ENCODE measurements at places on chromosomes 1 and 21.

DNA sequence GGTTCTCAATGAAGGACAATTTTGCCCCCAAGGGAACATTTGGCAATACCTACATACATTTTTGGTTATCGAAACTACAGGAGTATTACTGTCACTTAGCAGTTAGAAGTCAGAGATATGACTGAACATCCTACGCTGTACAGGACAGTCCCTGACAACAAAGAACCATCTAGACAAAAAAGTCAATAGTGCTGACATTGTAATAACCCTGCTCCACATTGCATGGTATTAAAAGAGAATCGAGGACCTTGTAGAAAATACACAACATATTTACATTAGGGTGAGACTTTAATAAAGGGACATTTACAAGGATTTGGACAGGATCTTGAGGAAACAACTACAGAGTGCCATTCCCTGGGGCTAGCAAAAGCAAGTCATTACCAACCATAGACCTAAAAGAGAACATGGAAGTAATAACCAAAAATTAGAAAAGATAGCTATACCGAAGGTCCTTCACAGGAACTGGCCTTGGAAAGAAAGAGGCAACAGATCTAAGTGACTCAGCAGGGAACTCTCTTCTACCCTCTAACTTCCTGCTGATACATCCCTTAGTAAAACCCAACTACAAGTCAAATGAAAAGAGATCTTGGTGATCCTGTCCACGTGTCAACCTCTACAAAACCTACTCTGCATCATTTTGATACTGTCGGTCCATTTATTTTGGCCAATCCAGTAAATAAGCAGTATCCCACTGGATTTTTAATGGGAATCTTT is 40.2 kb downstream of the ANGPTL3 start:
- DNase-seq = no peak

GRCh38 chr1:113217447-113218208 is 144.6 kb downstream of the LRIG2 start:
- DNase-seq = no peak

- no peak for DNase-seq
These were observed 85.5 kb downstream of the SYT2 start for GRCh38 chr1:202624781-202625108.

DNA sequence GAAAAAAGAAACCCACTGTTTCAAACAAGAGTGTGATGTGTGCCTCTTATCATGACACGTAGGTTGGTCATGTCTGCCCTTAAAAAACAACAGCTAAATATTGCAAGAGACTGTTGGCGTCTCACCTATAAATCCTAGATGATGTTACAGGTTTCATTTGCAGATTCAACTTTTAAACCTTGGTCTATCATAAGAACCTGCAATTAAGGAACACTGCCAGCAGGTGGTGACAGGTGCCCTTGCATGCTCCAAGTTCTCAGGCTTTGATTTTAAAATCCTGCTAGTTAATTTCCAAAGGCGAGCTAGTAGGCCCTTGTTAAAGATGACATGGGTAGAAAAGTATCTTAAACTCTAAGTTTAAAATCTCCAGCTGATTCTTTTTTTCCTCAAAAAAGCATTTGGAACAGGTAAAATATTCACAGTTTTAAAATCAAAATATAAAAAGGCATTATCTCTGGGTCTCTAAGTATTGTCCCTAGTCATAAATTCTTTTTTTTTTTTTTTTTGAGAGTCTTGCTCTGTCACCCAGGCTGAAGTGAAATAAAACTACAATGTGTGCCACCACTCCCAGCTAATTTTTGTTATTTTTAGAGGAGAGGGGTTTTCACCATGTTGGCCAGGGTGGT is 39.1 kb downstream of the CLSTN1 start:
- DNase-seq = peak; percentile 46

- no peak for DNase-seq
These were observed 3.8 kb upstream of the SLC50A1 start for GRCh38 chr1:155131856-155132255.

DNA sequence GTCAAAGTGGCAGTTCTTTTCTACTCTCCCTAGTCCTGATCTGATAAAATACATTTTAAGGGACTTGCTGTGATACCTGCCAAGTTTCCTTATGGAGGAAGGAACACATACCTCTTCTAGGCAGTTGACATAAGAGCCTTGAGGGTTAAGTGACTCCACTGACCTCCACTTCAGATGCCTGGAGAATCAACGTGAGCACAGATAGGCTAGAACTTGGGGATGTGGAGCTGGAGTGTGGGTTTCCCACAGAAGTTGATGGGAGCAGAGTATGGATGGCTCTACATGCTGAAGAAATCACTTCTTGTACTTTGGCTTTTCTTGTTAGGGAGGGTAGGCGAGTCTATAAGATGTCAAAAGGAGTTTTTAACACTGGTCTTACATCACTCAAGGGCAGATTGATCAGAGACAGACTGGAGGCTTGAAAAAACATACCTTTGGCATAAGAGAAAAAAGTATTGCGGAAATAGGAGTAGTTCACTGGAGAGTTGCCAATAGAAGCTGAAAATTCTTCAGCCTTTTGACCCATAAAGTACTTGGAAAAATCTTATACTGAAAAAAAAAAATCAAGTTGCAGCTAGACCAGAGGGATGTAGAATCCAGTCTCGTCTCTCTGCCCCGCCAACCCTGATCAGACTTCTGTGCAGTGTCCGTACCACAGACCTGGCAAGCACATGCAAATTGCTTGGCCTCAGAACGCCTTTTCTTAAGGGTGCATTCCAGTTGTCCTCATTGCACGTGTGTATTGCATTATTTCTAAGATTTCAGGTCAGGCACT is 5.5 kb downstream of the RHOU start:
- no peak for DNase-seq

DNA sequence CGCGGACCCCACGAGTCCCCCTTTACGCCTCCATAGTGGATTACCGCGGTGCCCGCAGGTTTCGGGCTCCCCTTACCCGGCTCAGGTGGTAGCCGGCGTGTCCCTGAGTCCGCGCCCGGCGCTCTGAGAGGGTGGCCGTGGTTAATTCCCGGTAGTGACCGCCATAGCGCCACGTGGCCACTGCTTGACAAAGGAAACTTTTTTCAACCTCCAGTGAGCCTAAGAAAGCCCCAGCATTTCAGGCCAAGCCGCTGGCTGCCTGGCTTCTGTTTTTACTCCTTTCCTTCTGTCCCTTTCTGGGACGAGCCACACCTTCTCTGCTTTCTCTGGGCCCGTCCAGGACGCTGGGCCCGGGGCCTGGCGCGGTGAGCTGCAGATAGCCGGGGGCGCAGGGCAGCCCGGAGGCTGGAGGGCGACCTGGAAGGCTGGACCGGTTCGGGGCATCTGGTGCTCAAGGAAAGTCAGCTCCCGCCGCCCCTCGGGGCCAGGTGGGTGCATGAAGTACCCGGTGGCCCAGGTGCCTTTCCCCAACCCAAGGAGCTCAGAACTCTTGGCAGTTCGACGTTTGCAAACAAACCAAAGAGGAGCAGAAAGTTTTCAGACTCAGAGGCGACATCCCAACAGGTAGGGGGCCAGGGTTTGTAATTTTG is 540 bp upstream of the C1orf198 start:
- no peak for DNase-seq

- no peak for DNase-seq
These were observed 14.6 kb upstream of the MPZL1 start for GRCh38 chr1:167706931-167707877.

DNA sequence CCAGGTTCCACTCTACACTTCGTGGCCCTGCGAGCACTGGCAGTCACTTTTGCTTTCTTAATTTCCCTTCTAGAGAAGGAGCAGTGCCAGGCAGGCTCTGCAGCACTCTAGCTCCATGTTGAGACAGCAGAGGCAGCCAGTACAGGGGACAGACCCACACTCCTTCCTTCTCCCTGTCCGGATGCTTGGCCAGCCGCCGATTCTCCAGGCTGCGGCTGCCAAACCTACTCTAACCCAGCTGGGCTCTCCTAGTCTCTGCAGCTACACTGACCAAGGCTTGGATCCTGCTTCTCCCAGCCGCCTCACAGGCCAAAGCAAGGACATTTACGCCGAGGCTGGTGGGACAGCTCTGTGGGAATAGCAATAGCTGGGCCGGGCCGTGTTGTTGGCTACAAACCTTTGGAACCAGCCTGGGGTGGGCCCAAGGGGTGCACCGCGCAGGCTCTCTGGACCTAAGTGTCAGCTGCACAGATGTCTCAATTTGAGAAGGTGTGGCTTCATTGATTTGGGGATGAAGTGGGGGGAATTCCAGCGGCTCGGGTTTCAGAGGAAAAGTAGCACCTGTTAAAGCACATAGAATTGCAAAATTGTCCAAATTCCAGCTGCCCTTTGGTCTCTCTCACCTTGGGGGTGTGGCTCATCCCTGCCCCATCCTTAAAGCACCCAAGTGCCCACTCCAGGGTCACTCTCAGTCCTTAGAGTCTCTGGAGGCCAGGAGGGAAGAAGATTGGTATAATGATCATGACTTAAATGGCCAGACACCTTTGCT is 3.2 kb downstream of the BARHL2 start:
- DNase-seq = no peak

DNA sequence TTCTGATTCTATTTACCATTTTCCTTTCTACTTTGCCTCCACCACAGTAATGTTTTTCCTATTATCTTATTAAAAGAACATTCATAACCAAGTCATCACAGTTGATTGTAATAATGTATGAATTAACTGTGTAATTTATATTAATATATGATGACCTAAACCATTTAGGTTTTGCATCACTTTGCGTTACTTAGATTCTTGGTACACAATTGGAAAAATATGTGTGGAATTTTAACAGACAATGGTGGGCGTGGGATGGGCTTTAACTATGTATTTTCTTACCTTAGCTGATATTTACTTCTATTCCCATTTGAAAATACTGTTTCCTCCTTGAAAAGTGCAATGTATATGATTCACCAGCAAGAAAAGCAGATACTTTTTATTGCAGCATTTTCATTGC is 3.6 kb downstream of the KRTAP21-3 start:
- DNase-seq = no peak

- DNase-seq = no peak
These were observed 27.8 kb upstream of the FMOD start for GRCh38 chr1:203378556-203379245.

DNA sequence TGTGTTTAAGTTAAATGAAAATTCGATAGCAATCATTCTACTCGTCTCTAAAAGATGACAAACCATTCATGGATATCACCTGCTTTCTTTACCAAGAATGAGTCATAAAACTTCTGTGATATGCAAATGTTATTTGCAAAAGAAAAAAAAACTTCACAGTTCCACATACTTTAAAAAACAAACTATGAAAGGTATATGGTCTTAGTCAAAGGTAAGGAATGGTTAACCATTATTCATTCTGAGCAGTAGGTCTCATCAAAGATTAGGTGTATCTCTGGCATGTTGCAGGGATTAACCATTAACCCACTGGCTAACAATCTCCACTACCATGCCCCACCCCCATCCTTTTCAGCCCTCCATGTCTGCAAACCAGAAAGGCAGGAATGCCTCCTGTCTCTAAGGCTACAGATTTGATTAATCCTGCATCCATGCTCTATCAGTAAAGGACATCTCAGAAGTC is 44.4 kb downstream of the PTPN14 start:
- no peak for DNase-seq

Data from stimulated activated CD4-positive, alpha-beta T cell treated with anti-CD3 and anti-CD28 coated beads, TNF-alpha, amount 100 ng/mL, for 24 hours (primary cell).